Bronchial smooth muscle cell (primary cell): ENCODE measurements at places on chromosomes 6 and 20. TPM values are rescaled to one million over a fixed set of nuclear protein-coding genes. Genes with fewer than 3 reads are reported as not detected.

GLP1R gene
- total RNA-seq: not detected in 2 replicates

KDM1B gene
- 13.1 and 22.1 TPM in 2 replicates for total RNA-seq

GJA10 gene
- total RNA-seq: not detected in 2 replicates

COL21A1 gene
- 5.4 and 15.5 TPM in 2 replicates for total RNA-seq

ULBP2 gene
- 1.9 and 2.9 TPM in 2 replicates for total RNA-seq

MAP3K7 gene
- 19.2 and 25.7 TPM in 2 replicates for total RNA-seq
